Caco-2 (cell line): ENCODE measurements at places on chromosomes 11 and 22.
A peak's percentile ranks its signal among the peaks of the same experiment; 100 is the strongest.

- peak; percentile 34 for DNase-seq
These were observed 2.8 kb upstream of the ROBO4 start for GRCh38 chr11:124900464-124900863.

- no peak for DNase-seq
These were observed 4.6 kb downstream of the TNRC6B start for GRCh38 chr22:40182231-40182835.

DNA sequence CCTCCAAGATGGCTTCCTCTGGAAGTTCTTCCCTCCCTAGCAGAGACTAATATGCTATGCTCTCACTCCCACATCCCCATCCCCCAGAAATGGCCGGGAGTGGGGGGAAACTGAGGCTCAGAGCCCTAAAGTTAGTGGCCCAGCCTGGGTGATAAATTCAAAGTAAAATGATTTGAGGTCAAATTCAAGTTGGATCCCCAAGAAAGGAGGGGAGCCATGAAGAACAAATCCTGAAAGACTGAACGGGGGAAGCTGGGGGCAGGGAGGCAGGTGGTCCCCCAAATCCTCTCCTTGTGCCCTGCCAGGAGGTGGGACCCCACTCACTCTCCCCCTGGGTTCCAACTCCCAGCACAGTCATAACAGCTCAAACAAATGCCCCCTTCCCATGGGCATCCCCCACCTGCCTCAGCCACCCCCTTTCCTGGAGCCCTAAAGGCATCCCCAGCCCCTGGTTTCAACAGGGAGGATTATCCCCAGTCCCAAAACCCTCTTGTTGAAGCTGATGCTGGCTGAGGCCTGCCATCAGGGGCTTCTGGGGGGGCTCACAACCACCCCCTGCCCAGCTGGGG is 1.1 kb downstream of the CBX6 start:
- DNase-seq, result no peak

GRCh38 chr22:24592058-24592850 is 619 bp downstream of the LRRC75B start:
- peak; percentile 24 for DNase-seq

DNA sequence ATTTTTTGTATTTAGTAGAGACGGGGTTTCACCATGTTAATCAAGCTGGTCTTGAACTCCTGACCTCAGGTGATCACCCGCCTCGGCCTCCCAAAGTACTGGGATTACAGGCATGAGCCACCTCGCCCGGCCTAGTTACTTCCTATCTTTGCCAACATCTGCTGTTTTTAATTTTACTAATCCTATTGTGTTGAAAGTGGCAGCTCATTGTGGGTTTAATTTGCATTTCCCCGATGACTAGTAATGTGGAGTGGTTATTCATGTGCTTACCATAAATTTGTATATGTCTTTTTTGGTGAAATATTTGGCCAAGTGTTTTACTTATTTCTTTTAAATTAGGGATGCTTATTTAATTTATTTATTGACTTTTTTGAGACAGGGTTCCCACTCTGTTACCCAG is 74.2 kb upstream of the SLC25A18 start:
- DNase-seq, result no peak

- DNase-seq, result no peak
These were observed 11.6 kb downstream of the OR51B4 start for GRCh38 chr11:5290106-5290505.

GRCh38 chr11:45847911-45848316 is 639 bp downstream of the CRY2 start:
- DNase-seq, result peak; percentile 65

DNA sequence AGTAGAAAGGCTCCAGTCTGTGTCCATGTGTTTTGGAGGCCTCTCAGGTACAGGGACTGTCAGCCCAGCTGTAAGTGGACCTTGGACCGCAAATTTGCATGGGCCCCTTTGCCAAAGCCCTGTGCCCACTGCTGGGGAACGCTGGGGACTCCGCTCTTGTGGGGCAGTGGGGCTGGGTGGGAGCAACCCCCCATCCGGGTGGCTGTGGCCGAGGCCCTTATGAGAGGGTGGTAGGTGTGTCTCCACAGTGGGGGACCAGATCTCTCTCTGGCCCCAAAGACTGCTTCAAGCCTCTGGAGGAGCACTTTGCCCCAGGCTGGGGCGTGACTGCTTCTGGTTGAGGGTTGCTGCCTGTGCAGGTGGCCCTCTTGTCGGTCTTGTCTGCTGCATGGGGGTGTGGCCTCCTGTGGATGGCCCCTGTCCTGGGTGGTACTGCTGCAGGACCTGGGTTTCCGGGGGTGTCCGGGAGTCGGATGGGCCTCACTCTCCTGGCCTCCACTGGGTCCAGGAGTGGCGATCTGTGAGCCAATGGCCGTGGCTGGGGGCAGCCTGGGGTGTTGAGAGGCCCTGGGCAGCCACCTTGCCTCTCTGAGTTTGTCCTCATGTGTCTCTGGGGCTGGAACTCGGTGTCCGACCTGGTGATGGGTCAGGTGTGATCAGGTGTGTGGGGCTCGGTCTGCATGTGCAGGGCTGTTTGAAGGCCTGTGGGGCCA is 15.9 kb downstream of the KCNQ1 start:
- peak; percentile 50 for DNase-seq

- no peak for DNase-seq
These were observed 8.6 kb downstream of the TCN2 start for GRCh38 chr22:30615543-30615954.

- no peak for DNase-seq
These were observed 386.2 kb downstream of the TENM4 start for GRCh38 chr11:79054636-79055035.

- DNase-seq, result no peak
These were observed 24.1 kb upstream of the APLNR start for GRCh38 chr11:57260937-57261783.

DNA sequence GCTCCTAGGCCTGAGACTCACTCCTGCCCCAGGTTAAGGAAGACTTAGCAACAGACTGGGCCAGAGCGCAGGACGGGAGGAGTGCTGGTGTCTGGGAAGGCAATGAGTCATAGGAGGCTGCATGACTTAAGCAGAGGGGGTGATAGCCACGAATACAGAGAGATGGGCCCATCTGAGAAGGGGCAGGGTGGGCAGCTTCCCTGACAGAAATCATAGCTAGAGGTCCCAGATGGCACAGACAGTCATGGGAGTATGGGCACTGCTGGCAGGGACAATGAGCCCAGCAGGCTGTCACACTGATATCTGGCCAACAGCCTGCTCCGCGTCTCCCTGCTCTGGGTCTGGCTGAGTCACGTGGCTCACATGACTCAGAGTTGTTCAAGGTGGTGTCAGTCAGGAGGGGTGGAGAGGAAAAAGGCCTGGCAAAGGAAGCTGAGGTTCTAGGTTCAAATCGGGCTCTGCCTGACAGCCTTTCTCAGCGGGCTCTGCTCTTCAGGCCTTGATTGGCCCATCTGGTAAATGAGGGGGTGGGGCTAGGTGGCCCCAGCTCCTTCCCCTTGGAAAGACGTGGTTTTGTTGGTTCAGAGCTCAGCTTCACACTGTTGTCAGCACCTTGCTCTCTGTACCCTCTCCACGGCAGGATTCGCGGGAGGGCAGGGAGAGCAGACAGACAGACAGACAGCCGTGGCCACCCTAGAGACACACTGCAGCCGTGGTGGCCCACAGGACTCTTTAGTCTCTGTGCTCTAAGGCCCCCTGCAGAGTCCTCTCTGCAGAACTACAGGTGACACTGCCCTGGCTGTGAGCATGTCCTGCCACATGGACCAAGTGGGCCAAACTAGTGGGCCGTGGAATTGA is 47.8 kb downstream of the DBX1 start:
- DNase-seq, result peak; percentile 13

- no peak for DNase-seq
These were observed 9.8 kb downstream of the FAM111A start for GRCh38 chr11:59152312-59152951.

- DNase-seq, result no peak
These were observed 66.1 kb downstream of the CWC15 start for GRCh38 chr11:94907226-94907625.

- DNase-seq, result peak; percentile 31
These were observed 798.9 kb downstream of the KCNA4 start for GRCh38 chr11:29217901-29218300.
